Stimulated activated CD4-positive, alpha-beta T cell treated with anti-CD3 and anti-CD28 coated beads, Interleukin-2, amount 100 ng/mL, for 24 hours (primary cell): ENCODE measurements at places on chromosomes 6 and 20.

DNA sequence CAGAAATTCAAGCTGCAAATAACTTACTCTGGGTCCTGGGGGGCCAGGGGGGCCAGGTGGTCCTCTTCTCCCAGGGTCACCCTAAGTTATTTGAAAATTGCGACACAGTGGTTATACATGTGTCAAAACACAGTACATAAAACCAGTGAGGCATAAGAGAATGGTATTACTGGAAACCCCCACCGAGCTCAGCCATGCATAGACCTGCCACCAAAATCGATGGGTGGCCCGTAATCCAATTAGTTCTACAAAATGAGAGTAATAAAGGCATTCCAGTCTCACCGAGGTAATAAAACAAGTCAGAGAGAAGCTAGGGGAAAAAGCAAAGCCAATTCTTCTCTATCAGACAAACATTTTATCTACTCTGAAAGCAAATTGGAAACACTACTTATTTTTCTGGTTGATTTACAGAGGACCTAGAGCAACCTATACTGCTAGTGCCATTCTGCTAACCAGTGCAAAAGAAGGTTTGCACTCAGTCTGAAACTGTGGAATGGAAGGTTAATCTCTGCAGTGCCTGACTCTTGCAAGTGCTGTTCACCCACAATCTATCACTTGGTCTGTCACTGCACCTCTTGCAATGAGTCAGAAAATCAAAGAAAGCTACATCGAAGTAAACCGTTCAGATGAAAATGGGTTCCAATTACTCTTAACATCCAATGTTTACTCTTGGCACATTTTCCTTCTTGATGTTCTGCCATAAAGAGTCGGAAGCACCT is 32.4 kb downstream of the COL9A1 start:
- DNase-seq = no peak

- no peak for DNase-seq
Observed at GRCh38 chr6:82179415-82179814, 68.1 kb downstream of the IBTK start.

DNA sequence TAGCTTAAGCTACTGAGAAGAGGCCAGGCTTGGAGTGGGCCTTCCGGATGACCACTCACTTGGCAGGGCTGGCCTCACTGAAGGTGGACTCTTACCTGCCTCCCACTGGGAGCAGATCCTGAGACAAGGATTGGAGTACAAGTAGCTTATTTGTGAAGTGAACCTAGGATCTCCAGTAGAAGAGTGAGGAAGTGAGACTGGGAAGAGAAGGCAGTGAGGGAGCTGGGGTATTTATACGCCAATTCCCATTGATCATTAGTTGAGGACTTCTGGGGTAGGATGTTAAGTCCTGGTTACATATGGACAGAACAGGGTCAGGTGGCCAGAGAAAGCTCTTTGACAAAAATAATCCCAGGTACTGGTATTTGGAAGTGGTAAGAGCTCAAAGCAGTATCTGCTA is 32.3 kb upstream of the RNF24 start:
- no peak for DNase-seq

- no peak for DNase-seq
Observed at GRCh38 chr6:17842014-17842776, 135.5 kb upstream of the NUP153 start.

GRCh38 chr6:78533426-78533825 is 333.9 kb upstream of the IRAK1BP1 start:
- DNase-seq = no peak
